Activated T-helper 17 cell treated with anti-CD3 and anti-CD28 coated beads, Interleukin-2, amount 50 U/mL, for 72 hours (primary cell): ENCODE measurements at places on chromosomes 5 and 9.
A peak's percentile ranks its signal among the peaks of the same experiment; 100 is the strongest.

DNA sequence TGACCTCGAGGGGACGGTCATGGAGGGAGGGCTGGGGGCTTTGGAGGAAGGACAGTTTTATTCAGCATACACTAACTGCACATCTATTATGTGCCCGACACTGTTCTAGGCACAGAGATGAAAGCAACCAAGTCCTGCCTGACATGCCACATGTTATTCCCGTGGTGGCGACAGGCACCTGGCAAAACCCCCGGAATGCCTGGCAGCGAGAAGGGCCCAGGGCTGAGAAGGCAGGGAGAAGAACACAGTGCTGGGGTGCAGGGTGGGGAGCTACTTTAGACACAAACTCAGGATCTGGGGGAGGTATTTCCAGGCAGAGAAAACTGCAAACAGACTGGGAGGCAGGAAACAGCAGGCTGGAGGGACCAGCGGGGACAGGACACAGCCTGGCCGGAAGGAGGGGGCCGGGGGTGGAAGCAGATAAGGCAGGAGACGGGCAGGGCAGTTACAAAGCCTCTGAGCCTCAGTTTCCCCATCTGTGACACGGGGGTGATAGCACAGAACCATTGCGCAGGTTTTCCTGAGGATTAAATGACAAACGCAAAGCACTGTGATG, 77.7 kb downstream of the STK10 start:
- ATAC-seq: no peak
- peak overlapping the region; percentile 92 for H3K4me3 ChIP-seq
- no peaks in the 10 kb centered on the region for H3K27me3 ChIP-seq
- H3K27ac ChIP-seq: peak overlapping the region; percentile 96
- H3K36me3 ChIP-seq: peaks cover 82% of the 10 kb centered on the region
- H3K4me1 ChIP-seq: peaks cover 37% of the 10 kb centered on the region

DNA sequence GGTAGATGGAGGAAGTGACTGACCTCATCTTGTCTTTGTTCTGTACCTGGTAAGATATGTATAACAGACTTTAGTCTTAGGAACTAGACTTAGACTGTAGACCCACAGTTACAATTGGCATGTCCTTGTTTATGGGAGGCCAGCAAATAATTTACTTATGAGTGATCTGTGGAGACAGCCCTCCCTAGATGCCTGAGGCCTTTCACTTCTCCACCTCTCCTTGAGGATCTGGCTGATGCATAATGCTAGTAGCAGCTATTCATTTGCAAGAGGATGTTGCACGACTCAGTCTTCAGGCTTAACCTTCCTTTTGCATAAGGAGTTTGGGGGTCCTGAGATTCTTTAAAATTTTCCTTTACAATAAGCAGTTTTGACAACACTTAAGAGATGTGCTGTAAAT, 100.7 kb downstream of the YTHDC2 start:
- H3K27me3 ChIP-seq: peaks cover 9% of the 10 kb centered on the region
- no peak for ATAC-seq
- H3K4me3 ChIP-seq: no peak overlapping the region
- H3K27ac ChIP-seq: no peak overlapping the region
- H3K4me1 ChIP-seq: no peaks in the 10 kb centered on the region

DNA sequence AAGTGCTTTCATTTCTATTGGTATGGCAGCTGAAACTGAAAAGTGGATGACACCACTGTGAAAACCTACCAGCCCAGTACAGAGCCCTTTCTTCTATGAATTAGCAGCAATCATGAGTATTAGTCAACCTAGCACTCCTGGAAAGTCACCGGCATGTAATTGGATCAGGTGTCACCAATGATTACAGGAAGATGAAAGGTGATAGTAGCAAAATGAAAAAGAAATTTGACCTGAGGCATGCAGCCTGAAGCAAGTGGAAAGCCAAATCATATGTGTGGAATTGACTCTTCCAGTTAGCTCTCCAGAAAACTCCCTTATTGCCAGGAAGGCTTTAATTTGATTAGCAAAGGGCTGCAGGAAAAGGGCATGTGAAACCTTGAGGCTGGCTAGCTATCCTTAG, 81.2 kb upstream of the NAA35 start:
- peak; percentile 77 for ATAC-seq
- H3K27ac ChIP-seq: no peak overlapping the region
- no peaks in the 10 kb centered on the region for H3K27me3 ChIP-seq
- no peak overlapping the region for H3K4me3 ChIP-seq
- H3K4me1 ChIP-seq: no peaks in the 10 kb centered on the region
- peaks cover 5% of the 10 kb centered on the region for H3K36me3 ChIP-seq

- H3K36me3 ChIP-seq: no peaks in the 10 kb centered on the region
- no peak for ATAC-seq
- H3K27me3 ChIP-seq: no peaks in the 10 kb centered on the region
- H3K4me3 ChIP-seq: no peak overlapping the region
- H3K27ac ChIP-seq: no peak overlapping the region
Observed at GRCh38 chr5:68431601-68432337, 216.2 kb downstream of the PIK3R1 start.

- H3K4me3 ChIP-seq: no peak overlapping the region
- H3K36me3 ChIP-seq: no peaks in the 10 kb centered on the region
- H3K27me3 ChIP-seq: peaks cover 11% of the 10 kb centered on the region
Observed at GRCh38 chr9:122097679-122098315, 4.7 kb upstream of the TTLL11 start.

GRCh38 chr5:150781706-150782614, 3.4 kb downstream of the SMIM3 start:
- peaks cover 43% of the 10 kb centered on the region for H3K4me1 ChIP-seq
- H3K27ac ChIP-seq: peak overlapping the region; percentile 98
- no peak for ATAC-seq
- no peaks in the 10 kb centered on the region for H3K27me3 ChIP-seq

DNA sequence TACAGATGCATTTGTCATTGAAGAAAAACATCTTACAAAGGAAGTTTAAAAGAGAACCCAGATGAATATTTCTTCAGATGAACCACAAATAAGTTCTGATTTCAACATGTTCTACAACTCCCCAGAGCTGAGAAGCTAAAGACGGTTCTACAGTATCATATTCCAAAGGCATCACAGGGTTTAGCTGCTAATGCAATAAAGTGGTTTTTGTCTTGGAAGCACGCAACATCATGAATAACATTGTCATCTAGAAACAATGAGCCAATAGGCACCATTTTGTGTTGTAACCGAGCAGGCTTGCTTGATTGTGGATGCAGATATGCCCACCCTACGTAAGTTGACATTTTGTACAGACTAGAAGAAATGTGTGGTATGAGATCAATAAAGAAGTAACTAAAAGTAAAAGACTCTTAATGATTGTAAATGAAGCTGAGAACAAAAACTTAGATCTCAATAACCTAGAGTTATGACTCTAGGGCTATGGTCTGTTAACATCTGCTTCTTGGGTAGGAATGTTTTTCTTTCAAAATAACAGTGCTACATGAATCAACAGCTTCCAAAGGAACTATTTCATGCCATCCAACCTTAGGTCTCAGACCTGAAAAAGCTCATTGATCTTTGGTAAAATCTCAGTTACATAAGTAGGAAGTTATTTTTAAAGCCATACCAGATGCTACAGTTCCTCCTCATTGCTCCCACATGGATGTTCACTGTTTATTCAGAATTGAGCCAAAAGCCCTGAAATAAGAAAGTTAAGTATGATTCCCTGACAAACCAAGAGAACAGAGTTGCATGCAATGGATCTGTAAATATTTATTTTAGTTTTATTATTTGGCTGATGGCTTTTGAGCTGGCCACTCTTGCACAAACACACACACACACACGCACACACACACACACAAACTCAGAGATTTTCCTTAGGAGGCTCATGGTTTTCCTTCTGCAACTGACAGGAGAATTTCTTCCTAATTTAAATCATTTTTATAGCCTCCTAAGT, 118.7 kb upstream of the SLCO6A1 start:
- H3K4me3 ChIP-seq: no peak overlapping the region
- no peaks in the 10 kb centered on the region for H3K4me1 ChIP-seq
- no peak for ATAC-seq
- no peaks in the 10 kb centered on the region for H3K36me3 ChIP-seq
- peaks cover 14% of the 10 kb centered on the region for H3K27me3 ChIP-seq
- H3K27ac ChIP-seq: no peak overlapping the region

GRCh38 chr9:135962696-135963307, 1.6 kb upstream of the UBAC1 start:
- no peak for ATAC-seq
- H3K4me3 ChIP-seq: peak overlapping the region; percentile 86
- H3K4me1 ChIP-seq: peaks cover 25% of the 10 kb centered on the region
- H3K27ac ChIP-seq: peak overlapping the region; percentile 1

DNA sequence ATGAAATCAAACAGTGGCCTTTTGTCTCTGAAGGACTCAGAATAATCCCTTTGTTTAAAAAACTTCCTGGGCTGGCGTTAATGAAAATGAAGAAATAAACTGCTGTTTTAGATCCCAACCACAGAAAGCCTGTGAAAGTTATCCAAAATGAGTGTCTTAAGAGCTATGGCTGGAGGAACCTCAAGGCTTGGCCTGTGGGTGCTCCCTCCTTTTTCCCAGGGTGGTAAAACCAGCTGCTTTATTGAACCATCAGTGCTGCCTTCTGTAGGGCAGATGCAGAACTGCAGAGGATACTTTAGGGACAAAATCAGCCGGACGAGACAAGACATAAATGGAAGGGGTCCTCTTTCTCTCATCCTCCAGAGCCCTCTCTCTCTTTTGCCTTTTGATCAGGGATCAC, 100.9 kb downstream of the SMARCA2 start:
- no peaks in the 10 kb centered on the region for H3K27me3 ChIP-seq
- H3K4me3 ChIP-seq: no peak overlapping the region
- ATAC-seq: no peak
- no peak overlapping the region for H3K27ac ChIP-seq

DNA sequence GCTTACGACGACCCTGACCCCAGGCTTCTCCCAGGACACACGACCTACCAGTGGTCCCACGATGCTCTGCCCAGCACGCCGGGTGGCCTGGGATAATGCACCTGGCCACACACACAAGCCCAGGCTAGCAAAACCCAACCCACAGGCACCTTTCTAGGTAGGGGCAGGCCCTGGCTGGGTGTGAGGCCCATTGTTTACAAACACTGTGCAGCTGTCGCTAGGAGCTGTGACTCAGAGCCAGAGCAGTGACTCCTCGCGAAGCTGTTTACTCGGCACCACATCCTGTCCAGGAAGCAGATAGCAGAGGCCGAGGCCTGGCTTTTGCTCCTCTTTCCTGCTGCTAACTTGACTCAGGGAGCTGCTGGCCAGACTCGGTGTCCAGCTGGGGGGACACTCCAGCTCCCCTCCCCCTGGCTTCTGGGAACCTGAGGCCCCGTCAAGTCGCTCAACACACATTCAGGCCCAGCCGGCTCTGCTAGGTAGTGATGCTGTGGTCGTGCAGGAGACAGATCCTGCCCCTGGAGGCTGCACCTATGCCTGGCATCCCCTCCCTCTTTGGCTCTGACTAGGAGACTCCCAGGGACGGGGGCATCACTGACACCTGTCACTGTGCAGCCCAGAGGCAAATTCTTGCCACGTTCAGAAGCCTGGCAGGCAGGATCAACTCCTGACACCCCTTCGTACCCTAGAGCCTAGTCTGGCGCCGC, 12.8 kb upstream of the RALGDS start:
- H3K4me1 ChIP-seq: peaks cover 40% of the 10 kb centered on the region
- ATAC-seq: peak; percentile 81
- H3K27ac ChIP-seq: peak overlapping the region; percentile 100
- peaks cover 74% of the 10 kb centered on the region for H3K36me3 ChIP-seq
- H3K27me3 ChIP-seq: no peaks in the 10 kb centered on the region

DNA sequence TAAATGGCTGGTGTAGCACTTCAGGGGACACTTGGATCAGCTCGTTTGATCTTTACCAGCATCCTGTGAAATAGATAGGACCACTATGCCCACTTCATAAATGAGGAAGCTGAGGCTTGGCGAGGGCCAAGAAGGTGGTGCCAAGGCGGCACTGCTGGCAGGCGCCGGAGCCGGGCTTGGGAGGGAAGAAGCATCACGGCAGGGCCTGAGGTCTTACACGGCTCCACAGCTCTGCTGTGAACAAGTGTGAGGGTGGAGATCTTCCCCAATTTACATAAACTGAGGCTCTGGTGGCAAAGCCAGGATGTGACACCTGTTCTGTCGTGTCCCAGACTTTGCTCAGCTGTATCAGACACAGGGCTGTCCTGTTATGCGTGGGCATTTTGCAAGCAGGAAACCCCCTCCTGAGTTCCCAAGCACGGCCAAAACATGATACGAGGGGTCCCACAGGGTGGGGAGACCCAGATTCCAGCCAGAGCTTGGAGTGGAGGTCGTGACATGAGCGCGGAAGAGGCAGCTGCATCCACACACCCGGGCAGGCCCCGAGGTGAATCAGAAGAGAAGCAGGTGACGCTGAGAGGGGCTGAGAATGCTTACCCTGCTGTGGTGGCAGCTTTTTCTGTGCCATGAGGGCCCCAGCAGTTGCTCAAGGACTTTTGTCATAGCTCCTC, 117.5 kb upstream of the BOD1 start:
- ATAC-seq: no peak
- no peak overlapping the region for H3K4me3 ChIP-seq
- no peaks in the 10 kb centered on the region for H3K27me3 ChIP-seq
- H3K27ac ChIP-seq: no peak overlapping the region
- H3K36me3 ChIP-seq: no peaks in the 10 kb centered on the region

DNA sequence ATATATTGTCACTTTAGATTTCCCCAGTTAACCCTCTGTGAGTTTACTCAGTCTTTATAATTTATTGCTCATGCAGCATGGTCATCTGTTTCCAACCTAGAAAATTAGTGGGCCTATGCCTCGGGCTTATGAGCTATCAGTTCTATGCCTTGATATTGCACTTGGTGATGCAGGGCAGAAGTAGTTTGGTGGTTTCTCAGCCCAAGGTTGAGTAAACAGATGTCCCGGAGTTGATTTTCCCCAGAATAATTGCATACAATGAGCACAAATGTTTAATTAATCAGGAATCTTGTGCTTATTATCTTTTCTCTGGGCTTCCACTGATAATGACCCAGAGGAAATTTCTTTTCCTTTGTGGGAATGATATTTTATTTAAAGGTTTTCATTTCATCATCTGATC, 474.0 kb downstream of the CCDC171 start:
- no peaks in the 10 kb centered on the region for H3K27me3 ChIP-seq
- no peak overlapping the region for H3K4me3 ChIP-seq
- H3K27ac ChIP-seq: no peak overlapping the region

DNA sequence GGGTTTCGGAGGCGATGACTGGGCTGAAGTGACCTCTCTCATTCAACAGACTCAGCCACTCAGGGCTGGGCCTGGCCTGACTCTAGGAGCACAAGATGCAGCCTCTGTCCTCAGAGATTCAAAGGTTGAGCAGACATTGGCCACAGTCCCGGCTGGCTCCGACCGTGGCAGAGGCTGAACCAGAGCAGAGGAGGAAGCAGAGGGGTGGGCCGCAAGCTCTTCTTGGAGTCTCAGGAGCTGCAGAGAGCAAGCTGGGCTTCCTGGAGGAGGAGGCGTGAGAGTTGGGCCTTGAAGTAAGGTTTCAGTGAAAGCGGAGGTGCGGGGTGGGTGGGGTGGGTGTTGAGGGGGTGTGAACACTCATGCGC, 37.6 kb downstream of the ALG2 start:
- peak overlapping the region; percentile 38 for H3K4me3 ChIP-seq
- ATAC-seq: no peak
- H3K36me3 ChIP-seq: no peaks in the 10 kb centered on the region
- H3K4me1 ChIP-seq: peaks cover 29% of the 10 kb centered on the region
- peaks cover 6% of the 10 kb centered on the region for H3K27me3 ChIP-seq
- peak overlapping the region; percentile 61 for H3K27ac ChIP-seq

GRCh38 chr5:79976759-79977515, 14.1 kb downstream of the MTX3 start:
- no peaks in the 10 kb centered on the region for H3K27me3 ChIP-seq
- peaks cover 70% of the 10 kb centered on the region for H3K36me3 ChIP-seq
- ATAC-seq: no peak
- no peak overlapping the region for H3K4me3 ChIP-seq

GRCh38 chr5:16880547-16880946, 55.5 kb downstream of the MYO10 start:
- H3K27ac ChIP-seq: no peak overlapping the region
- no peaks in the 10 kb centered on the region for H3K27me3 ChIP-seq
- H3K4me3 ChIP-seq: no peak overlapping the region
- ATAC-seq: no peak
- no peaks in the 10 kb centered on the region for H3K36me3 ChIP-seq
- no peaks in the 10 kb centered on the region for H3K4me1 ChIP-seq
